Panc1 (cell line): ENCODE measurements at places on chromosomes 3 and 15.
A peak's percentile ranks its signal among the peaks of the same experiment; 100 is the strongest.

DNA sequence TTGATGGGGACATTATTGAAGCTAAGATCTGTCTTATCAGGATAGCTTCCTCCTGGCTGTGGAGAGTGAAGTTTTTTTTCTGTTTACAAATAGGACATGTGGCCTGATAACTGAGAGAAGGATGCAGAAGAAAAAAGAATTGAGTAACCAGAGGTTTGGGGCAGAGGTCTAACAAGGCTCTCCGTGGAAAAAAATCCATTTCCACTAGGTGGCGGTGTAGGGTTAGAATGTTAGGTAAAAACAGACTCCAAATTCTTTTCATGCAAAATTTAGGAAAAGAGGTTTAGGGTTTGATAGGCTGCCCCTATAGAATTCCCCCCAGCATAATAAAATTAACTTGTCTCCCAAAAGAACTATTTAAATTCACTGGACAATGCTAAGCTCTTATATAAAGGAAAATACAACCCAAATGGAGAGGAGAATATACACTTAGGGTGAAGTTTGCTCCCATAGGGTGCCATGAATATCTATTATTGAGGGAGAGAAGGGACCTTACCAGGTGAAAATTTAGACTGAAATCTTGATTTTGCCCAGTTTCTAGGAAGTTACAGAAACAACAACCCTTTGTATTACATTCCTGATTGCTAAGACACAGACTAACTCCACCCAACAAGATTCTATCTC lies 1560.4 kb downstream of the OTOL1 start:
- DNase-seq, result peak; percentile 22

- no peak for DNase-seq
Observed at GRCh38 chr15:63405683-63406390, 24.2 kb upstream of the CA12 start.

GRCh38 chr15:63668601-63669000 lies 71.4 kb downstream of the FBXL22 start:
- DNase-seq, result no peak

GRCh38 chr3:14633819-14634424 lies 17.6 kb upstream of the CCDC174 start:
- peak; percentile 18 for DNase-seq

GRCh38 chr3:52697632-52697965 lies 8.0 kb downstream of the GLT8D1 start:
- DNase-seq, result no peak

GRCh38 chr3:140244893-140245292 lies 309.9 kb downstream of the CLSTN2 start:
- DNase-seq, result no peak

DNA sequence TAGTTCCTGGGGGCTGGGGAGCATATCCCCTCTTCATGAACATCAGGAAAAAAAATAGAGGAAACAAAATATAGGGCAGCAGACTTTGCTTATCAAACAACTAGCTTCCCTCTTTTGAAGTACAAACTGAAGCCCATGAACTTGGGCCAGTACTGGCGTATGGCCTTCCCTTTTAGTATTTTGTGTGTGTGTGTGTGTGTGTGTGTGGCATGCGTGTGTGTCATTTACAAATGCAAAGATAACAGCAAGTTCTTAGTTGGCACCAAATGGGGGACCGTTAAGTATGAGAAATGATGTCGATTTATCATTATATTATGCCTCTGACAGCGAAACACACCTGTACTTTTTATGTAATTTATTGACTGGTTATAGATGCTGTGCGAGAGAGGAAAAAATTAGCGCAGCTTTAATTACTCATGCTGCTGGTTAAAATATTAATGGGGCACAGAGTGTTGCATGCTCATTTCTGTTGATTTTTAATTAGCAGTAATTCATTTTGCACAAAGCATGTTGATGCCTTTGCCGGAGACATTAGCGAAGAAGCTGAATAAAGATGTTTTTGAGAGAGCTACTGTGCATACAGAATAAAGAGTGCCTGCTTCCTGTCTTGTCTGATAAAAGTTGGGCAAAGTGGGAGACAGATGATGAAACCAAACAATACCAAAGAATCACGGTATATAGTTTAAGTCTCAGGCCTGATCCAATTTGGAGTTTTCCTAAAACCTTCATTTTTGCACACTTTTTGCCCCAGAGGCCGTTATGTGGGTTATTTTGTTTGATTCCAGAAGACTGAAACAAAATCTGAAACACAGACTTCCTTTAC lies 297.1 kb downstream of the SATB1 start:
- no peak for DNase-seq

- no peak for DNase-seq
Observed at GRCh38 chr3:134600206-134600605, 50.6 kb downstream of the KY start.

DNA sequence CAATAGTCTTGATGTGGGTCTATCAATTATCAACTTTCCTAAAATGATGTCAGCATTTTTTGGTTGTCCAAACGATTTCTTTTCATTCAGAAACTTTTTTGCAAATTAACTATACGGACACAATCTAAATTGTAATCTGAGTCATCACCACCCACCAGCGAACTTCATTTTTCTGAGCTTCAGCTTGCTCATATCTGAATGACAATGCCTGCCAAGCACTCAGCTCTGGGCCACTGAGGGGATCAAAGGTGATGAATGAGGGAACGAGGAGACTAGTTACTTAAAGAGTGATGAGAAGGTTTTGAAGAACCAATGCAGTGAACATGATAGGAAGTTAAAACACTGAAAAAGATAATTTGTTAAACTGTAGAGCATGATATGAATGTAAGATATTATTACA lies 14.9 kb upstream of the TBC1D23 start:
- DNase-seq, result no peak

DNA sequence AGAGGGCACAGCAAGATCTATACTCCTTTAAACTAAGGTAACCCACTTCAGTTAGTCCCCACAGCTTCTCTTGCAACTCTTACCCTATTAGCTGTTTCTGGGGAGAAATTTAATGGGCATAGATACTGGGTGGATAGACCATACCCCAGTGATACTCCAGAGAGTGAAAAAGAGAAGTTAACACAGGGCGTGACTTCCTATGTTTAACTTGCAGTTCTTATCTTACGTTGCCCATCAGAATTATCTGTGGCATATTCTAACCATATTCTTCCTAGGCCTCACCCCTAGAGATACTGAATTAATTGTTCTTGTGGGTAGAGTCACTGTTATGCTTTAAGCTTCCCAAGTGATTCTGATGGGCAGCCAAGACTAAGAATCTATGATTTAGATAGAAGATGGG lies 485.4 kb upstream of the TPRG1 start:
- no peak for DNase-seq

- DNase-seq, result no peak
Observed at GRCh38 chr3:184757022-184757651, 45.3 kb upstream of the MAGEF1 start.

DNA sequence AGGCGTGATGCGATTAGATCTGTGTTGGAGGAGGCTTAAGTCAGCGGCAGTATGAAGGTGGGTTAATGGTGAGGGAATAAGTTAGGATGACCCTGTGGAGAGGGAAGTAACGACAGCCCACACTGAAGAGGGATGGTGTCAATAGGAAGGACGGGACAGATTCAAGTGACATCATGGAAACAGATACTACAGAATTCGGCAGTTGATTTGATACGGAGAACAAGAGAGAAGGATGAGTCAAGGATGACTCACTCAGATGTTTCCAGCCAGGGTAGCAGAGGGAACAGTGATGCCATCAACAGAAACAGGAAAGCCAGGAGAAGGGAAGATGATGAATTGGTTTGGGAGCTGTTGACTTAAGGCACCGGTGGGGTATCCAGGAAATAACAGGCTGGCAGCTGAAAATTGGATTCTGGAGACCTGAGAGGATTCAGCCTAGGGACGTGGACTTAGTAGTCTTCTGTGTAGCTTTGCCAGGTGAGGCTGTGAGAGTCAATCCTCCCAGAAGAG lies 38.0 kb downstream of the SHC4 start:
- peak; percentile 76 for DNase-seq

DNA sequence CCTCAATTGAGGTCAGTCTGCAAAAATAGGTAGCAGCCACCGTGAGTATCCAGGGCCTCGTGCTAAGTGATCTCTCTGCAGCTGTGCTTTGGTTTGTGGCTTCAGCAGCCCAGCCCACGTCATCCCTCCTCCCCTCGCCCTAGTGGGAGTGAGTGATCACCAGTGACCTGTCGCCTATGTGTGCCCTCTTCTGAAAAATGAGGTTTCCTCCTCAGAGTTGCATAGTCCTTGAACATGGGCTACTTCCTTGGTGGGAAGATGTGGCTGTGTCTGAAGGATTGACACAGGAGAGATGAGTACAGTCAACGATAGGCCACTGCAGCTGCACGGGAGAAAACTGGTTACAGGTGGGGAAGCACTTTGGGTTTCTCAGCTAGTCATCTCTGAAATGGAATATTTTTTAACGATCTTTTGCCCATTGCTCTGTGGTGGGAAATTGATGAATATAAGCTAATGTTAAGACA lies 144.8 kb upstream of the BHLHE40 start:
- no peak for DNase-seq

- no peak for DNase-seq
Observed at GRCh38 chr15:43465100-43465499, 27.9 kb downstream of the TP53BP1 start.

- DNase-seq, result no peak
Observed at GRCh38 chr15:73607843-73608242, 25.3 kb downstream of the NPTN start.

DNA sequence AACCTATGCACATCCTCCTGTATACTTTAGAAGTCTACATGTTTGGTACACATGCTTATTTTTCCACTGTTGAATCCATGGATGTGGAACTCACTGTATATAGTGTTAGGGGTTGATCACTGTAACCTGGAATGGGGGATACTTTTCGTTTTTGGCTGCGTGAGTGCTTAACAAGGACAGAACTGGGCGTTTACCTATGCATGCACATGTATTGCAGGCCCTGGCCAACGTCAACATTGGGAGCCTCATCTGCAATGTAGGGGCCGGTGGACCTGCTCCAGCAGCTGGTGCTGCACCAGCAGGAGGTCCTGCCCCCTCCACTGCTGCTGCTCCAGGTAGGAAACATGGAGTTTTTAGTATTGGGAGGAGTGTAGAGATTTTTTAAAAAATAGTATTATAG lies 2.3 kb downstream of the RPLP1 start:
- no peak for DNase-seq

DNA sequence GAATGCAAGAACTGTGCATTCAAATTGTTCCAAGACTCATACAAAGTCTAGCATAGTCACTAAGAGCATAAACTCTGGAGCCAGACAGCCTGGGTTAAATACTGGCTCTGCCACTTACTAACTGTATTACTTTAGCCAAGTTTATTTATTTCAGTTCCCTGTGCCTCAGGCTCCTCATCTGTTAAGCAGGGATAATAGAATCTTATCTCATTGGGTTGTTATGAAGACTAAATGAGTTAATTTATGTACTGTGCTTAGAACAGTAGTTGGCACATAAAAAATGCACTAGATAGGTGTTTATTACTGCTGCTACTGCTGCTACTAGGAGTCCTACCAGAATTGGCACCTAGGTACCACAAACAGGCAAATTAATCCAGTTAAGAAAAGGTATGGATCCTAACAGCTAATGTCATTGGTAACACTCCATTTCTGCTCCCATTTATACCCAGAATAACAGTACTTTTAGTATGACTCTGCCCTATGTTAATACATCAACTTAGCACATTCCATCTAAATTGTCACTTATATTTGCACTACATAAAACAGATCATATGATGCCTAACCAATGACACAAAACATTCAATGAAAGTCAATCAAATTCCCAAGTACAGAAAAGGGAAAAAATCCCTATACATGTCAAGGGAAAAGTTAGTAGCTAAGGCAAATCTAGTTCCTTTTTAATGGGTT lies 45.7 kb downstream of the GSK3B start:
- no peak for DNase-seq

- DNase-seq, result no peak
Observed at GRCh38 chr15:67067930-67068551, 2.6 kb downstream of the SMAD3 start.

DNA sequence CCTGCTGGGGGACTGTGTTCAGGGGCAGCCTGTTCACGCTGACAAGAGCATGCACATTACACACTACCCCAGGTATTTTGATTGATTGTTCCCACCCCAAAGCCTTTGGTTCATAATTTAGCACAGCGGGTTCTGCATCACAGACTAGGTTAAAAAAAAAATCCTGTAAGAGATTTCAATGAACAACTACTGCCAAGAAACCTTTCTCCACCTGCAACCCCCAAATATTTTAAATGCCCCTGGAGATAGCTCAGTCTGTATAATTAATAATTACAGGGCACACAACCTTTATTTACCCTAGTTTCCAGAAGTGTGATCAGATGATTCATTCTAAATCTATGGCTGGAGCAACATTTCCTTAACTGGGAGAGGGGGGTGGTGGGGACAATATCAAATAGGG lies 87.6 kb downstream of the NR2F2 start:
- no peak for DNase-seq

- no peak for DNase-seq
Observed at GRCh38 chr3:71160785-71161546, 422.6 kb downstream of the FOXP1 start.

GRCh38 chr3:30672287-30672735 lies 65.9 kb downstream of the TGFBR2 start:
- DNase-seq, result no peak

- peak; percentile 0 for DNase-seq
Observed at GRCh38 chr3:94862703-94863102, 799.8 kb downstream of the NSUN3 start.

DNA sequence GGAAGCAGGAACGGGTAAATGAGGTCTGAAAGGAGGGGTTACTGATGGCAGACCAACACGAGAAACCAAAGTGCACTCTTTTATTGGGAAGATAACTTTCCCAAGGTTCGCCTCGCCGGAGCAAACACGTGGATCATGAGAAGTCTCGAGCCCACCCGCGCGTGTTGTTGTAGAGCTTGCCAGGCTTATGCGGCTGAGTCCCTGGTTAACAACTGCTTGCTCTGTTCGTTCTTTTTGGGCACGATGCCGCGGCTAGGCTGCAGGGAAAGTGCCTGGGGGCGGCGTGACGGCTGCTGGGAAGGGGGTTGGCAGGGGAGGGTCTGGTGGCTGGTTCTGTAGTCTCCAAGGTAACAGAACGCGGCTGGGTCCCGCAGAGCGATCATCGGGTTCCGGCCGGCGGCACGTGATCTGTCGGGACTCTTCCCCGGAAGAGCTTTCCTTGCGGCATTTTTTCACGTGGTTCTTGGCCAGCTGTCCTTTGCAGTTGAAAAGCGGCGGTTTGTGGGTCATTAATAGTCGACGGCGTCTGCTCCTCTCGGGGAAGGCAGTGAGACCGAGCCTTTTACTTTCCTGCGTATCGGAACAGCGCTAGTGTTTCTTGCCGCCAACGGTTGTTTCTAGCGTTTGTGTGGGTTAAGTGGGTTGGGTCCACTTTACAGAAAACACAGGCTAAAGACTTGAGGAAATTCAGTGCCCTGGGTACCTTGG lies 1.5 kb downstream of the MGA start:
- DNase-seq, result peak; percentile 43
